ENCODE measurements at places on chromosomes 4 and X. TPM values are rescaled to one million over a fixed set of nuclear protein-coding genes. Genes with fewer than 3 reads are reported as not detected.

Gene PF4V1
- total RNA-seq: not detected

Gene UGT2A2
- not detected for total RNA-seq

Gene OTUD6A
- total RNA-seq: not detected

Gene TMEM271
- not detected for total RNA-seq

Gene CLDN34
- not detected for total RNA-seq

Gene HS3ST1
- total RNA-seq: 33.9 TPM

Gene IL1RAPL2
- 0.19 TPM for total RNA-seq

Gene RS1
- total RNA-seq: not detected

Gene CENPU
- total RNA-seq: 4.5 TPM

Gene CHIC1
- 10.5 TPM for total RNA-seq

Gene SLITRK2
- under 0.01 TPM for total RNA-seq

Gene USP17L26
- not detected for total RNA-seq

Gene TMSB15B
- 12.1 TPM for total RNA-seq

Gene MID1
- total RNA-seq: 26.5 TPM

Gene RAP2C
- 24.2 TPM for total RNA-seq

Gene TBC1D9
- 29.1 TPM for total RNA-seq

Gene IL15
- 3.2 TPM for total RNA-seq

Gene PAK3
- 7.5 TPM for total RNA-seq
